ENCODE measurements at places on chromosomes 1 and 21.

DNA sequence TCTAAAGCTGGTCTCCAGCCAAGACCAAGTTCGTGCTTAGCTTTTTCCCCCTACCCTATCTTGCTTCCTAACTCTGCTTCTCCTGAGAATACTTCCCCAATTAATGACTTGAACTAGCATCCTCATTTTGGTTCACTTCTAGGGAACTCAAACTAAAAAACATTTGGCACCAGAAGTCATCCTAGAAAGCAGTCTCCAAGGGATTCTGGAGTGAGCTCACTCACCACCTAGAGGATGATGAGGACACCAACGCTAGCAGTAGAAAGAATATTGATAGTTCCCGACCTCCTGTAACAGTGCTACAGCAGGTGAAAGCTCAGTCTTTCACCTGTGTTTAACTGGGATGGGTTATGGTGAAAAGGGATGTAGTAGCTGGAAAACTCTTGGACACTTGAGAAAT lies 4.7 kb upstream of the PSMB2 start:
- no peak for DNase-seq
- H3K27ac ChIP-seq, result no peak overlapping the region
- H3K4me1 ChIP-seq, result peaks cover 6% of the 10 kb centered on the region
- peaks cover 26% of the 10 kb centered on the region for H3K27me3 ChIP-seq
- H3K36me3 ChIP-seq, result peaks cover 17% of the 10 kb centered on the region
- no peak overlapping the region for H3K4me3 ChIP-seq

DNA sequence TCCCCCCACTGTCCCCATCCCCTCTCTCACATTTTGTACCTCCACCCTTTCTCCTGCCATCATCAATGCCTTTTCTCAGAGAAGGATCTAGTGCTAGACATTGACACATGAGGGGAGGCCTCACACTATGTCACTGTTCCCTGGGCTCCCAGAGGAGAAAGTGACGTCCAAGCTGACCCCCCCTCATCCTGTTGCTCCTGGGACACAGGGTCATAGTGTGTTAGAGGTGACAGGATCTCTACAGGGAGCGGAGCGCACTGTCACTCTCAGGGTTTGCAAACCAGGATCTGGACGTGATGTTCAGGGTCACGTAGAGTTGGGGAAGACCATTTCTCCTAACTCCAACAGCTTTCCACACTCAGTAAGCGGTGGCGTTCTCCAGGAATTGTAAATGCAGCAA lies 2.6 kb downstream of the NCMAP start:
- H3K36me3 ChIP-seq, result peaks cover 3% of the 10 kb centered on the region
- H3K27ac ChIP-seq, result no peak overlapping the region
- no peak overlapping the region for H3K4me3 ChIP-seq
- H3K4me1 ChIP-seq, result peaks cover 5% of the 10 kb centered on the region

GRCh38 chr1:212858461-212859265 lies 588 bp downstream of the FLVCR1 start:
- no peak overlapping the region for H3K4me3 ChIP-seq
- peak overlapping the region; percentile 95 for H3K27ac ChIP-seq
- peak; percentile 10 for DNase-seq
- H3K27me3 ChIP-seq, result no peaks in the 10 kb centered on the region

DNA sequence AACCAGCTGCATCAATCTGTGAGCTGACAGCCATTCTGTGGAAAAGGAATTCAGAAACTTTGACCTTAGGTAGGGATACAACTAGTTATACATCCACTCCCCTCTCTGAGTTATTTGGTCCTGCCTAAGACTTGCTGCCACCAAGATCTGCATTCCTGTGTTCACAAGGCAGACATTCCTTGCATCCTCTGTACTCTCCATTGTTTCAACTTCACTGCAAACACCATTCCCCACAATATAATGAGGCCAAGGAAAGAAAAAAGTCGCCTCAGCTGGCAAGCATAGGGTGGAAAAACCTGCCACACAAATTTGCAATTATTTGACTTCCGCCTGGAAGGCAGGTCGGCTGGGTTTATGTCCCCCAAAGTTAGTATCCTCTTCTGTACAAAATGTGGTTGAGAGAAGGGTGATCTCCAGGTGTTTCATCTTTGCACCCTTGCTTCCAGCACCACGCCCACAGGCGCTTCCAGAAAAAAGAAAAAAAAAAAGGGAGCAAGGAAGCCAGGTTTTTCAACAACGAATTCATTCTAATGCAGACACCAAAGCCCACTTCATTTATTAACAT lies 676 bp upstream of the CTTNBP2NL start:
- H3K4me1 ChIP-seq, result peaks cover 19% of the 10 kb centered on the region
- peaks cover 18% of the 10 kb centered on the region for H3K27me3 ChIP-seq
- no peak for DNase-seq
- no peak overlapping the region for H3K27ac ChIP-seq
- peaks cover 1% of the 10 kb centered on the region for H3K36me3 ChIP-seq
- peak overlapping the region; percentile 86 for H3K4me3 ChIP-seq

- H3K4me1 ChIP-seq, result peaks cover 44% of the 10 kb centered on the region
- no peaks in the 10 kb centered on the region for H3K27me3 ChIP-seq
- H3K4me3 ChIP-seq, result peak overlapping the region; percentile 65
- peak overlapping the region; percentile 85 for H3K27ac ChIP-seq
- DNase-seq, result peak; percentile 59
- H3K36me3 ChIP-seq, result no peaks in the 10 kb centered on the region
Measured at GRCh38 chr1:54806931-54807611, 5.9 kb upstream of the TTC22 start.

Measured in effector memory CD8-positive, alpha-beta T cell (primary cell).